ENCODE measurements at places on chromosomes 12 and 14.
A peak's percentile ranks its signal among the peaks of the same experiment; 100 is the strongest.

- DNase-seq, result no peak
Observed at GRCh38 chr14:95323917-95324316, 4.2 kb upstream of the CLMN start.

GRCh38 chr12:100120355-100120754 is 22.3 kb downstream of the BLTP3B start:
- no peak for DNase-seq

DNA sequence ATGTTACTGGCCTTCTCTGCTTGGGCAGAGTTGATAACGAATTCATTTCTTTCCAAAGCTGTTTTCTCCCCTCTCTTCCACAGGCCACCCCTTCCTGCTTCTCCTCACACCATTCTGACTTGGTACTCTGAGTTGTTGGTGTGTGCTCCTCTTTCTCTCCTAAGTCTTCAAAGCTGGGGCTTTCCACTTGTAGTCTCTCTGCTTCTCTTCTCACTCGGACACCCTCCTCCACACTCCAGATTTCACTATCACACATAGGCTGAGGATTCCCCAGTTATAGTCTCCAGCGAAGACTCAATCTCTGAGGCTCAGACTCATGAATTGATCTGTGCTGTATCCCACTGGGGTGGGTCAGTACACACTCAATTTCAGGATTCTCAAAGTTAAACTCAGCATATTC is 201.0 kb downstream of the SSPN start:
- no peak for DNase-seq

- DNase-seq, result no peak
Observed at GRCh38 chr12:84910549-84911241, 1.9 kb downstream of the SLC6A15 start.

- DNase-seq, result no peak
Observed at GRCh38 chr12:28180786-28181185, 9.5 kb upstream of the CCDC91 start.

DNA sequence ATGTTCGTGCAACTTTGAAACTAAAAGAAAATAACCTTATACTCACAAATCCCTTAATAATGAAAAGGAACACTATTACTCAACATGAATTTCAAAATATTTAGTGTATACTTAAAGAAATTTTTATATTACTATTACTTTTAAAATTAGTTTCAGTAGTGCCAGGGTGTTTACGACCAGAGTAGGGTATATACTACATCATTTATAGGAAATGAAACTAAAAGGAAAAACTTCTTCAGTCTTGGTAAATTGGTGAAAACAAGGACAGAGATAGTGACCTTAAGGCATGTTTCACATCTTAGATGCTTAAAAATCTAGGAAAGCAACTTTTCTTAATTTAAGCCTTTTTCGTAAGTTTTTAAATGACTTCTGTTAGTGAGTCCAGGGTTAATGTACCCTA is 4.5 kb downstream of the USP15 start:
- no peak for DNase-seq

DNA sequence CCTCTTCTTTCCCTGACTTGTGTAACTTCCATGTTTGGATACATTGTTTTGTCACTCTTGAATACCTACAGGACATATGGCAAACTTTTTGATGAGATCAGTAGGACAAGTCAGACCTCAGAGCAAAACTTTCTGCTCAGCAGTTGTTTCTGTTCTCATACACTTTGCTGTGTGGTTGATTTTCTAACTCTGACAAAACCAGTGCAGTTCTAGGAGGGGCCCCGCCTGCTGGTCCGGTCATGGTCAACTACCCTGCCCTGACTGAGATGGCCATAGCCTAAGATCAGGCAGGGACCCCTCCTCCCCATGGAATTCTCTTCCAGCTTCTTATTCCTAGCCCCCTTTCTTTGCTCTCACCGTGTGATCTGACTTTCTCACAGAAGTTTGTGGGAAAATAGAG is 92.8 kb downstream of the OTOGL start:
- DNase-seq, result no peak

DNA sequence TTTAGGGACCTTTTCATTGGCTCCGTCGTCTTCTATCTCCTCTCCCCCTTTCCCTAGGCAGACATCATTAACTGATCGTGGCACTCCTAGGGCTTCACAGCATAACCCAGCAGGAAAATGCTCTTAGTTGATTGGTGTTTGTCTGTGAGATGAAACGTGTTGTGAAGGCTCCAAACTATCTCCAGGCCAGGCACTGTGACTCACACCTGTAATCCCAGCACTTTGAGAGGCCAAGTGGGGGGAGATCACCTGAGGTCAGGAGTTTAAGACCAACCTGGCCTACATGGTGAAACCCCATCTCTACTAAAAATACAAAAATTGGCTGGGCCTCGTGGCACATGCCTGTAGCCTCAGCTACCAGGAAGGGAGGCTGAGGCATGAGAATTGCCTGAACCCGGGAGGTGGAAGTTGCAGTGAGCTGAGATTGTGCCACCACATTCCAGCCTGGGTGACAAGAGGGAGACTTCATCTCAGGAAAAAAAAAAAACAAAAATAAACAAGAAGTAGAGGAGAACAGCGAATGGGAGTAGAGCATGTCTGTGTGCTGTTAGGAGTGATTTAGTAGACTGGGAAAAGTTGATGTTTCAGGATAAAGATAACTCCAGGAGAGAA is 32.3 kb upstream of the WDR89 start:
- no peak for DNase-seq

DNA sequence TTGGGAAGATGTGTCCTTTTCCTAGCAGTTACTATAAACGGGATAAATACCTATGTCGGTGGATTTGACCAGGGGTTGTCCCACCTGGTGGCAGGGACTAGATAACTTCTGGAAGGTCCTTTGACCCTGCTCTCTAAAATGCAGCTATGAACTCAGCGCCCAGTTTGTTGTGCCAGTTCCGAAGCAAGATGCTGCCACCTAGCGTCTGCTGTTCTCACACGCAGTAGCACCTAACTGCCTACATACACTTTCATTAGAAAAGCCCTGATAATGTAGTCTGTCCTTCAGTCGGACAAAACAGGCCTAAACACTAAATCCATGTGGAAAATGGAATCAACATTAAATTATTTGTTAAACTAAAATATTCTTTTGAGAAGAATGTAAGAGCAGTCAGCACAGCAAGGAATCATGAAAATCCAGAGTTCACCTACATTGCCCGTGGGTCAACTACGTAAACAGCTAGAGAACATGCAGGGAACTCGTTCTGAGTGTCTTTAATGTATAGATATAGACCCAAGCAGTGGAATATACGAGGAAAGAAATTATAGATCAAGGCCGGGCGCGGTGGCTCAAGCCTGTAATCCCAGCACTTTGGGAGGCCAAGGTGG is 51.1 kb upstream of the CRACR2A start:
- peak; percentile 35 for DNase-seq

- no peak for DNase-seq
Observed at GRCh38 chr14:30214014-30214413, 286.4 kb upstream of the PRKD1 start.

DNA sequence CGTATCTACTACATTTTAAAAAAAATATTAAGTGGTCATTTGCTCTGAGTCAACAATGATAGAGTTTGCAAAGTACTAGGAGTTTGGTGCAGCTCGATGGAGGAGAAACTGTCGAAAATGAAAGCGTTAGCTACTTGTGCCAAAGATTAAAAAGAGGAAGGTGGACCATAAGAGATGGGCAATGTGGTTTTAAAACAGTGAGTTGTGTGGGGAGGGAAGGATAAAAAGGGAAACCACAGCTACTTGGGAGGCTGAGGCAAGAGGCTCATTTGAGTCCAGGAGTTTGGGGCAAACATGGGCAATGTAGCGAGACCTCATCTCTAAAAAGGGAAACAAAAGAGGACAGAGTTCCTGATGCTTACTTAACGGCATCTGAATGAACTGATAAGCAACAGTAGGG is 18.2 kb upstream of the STRAP start:
- no peak for DNase-seq

DNA sequence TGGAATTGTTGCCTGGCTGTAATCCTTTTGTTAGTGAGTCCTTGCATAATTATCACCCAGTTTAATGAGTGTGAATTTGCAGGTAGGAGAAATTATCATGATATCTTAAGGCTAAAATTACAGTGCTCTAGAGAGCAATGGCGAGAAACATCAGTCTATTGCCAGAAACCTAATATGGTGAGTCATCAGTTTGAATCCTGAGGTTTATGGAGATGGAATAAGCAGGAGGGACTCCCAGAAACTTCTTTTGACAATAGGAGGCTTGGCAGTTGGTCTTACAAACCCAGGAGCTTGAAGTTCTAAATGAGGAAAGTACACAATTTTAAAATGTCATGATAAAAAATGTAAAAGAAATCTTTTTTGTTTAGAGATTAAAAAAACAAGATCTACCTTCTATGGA is 31.5 kb upstream of the CRADD start:
- no peak for DNase-seq
